Stimulated activated CD4-positive, alpha-beta T cell treated with anti-CD3 and anti-CD28 coated beads, Interleukin-1b, Interleukin-23, amount 100 ng/mL, for 24 hours (primary cell): ENCODE measurements at places on chromosomes 7 and 10.

DNA sequence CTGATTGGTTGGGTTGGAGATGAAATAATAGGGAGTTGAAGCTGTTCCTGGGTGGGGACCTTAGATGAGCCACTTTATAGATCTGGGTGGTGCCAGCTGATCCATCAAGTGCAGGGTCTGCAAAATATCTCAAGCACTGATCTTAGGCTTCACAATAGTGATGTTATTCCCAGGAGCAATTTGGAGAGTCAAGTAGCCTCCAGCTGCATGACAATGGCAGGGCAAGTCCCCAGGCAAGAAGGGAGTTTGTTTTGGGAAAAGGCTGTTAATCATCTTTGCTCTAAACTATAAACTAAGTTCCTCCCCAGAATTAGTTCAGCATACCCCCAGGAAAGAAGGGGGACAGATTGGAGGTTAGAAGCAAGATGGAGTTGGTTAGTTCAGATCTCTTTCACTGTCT lies 47.7 kb upstream of the WAPL start:
- DNase-seq, result no peak

DNA sequence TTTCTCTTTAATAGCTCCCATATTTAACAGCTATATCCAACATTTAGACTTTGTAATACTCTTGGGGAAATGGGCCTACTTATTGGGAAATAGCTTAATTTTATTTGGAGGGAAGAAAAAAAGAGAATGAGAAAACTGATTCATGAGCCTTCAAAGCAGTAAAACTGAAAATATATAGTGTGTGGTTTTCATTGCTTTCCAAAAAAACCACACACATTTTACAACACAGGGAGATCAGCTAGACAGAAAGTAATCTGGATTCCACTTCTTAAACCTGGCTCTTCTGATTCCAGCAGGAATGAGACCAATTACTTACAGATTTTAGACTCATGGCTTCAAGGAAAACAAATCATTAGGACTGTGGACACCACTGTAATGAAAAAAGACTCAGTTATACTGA lies 48.7 kb downstream of the CH25H start:
- DNase-seq, result no peak

DNA sequence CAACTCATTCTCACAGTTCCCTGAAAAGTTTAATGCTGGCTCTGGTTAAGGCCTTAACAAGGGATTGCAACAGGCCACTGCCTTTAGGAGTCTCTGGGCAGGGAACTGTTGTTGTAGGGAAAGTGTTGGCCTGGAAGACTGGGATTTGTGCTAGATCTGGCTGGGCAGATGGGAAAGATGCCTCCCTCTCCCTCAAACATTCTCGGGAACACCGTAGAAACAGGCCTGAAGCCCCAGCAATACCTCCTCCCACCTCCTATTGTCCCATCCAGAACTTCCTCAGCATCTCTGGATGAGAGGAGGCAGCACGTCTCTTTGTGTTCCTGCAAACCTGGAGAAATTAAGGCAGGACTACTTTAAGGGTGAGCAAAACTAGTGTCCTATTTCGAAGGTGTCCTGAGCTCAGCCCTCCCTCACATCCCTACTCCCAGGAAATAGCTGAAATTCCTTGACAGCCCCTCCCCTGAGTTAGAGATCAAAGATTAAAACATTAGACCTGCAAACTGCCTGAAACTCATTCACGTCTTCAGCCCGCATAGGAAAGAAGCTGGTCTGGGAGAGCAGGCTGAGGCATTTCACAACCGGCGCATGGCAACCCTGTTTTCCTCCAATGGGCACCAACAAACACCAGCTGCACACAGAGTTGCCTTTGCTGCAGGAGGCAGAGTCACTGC lies 10.9 kb upstream of the MAP3K8 start:
- DNase-seq, result no peak

DNA sequence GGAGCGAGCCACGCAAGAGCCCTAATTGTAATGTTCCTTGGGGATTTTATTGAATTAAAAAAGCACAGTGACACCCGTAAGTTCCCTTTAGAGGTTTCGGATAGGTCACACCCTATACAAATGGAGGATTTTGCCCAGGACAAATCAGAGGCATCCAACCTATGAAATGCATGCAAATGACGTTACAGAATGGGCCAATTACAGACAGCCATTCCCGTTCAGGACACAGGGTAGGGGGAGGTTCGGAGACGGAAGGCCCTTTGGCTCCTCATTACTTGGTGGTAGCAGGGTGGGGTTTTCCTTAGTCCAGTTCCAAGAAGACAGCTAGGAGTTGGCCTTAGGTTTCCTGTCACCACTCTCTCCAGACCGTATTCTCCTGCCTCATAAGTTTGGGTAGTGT lies 754.1 kb downstream of the IPMK start:
- DNase-seq, result no peak

GRCh38 chr7:48217753-48218152 lies 46.5 kb downstream of the ABCA13 start:
- no peak for DNase-seq

DNA sequence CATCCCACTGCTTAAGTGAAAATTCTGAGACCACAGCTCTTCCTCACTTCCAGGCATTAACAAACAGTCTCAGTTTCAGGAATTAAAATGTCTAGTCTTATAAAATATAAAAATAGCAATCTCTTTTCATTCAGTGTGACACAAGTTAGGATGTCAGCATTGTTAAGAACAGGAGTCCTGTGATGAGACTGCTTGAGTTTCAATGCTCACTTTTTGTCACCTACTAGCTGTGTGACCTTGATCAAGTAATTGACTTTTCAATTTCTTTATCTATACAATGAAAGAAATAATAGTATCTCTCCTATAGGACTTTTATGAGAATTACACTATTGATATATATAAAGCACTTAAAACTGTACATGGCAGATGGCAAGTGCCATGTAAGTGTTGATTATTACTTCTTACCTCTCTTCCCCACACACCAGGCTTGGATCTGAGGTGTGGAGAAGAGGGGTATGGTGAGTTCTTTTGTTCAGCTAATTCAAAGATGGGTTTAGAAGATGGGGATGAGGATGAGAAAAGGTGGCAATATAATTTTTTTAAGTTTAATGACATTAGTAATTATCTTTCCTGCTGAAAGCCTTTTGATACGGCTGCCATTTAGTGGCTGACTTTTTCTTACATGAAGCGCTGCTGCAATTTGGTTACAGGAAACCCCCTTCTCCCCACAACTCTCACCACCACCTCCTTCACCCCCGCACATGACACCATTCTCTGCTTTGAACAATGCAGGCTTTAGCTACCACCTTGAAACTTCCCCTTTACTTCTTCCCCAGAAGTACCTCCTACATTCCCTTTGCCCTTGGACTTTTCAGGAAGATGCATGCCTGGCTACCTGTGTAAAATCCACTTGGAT lies 20.8 kb upstream of the HYAL4 start:
- peak; percentile 20 for DNase-seq

DNA sequence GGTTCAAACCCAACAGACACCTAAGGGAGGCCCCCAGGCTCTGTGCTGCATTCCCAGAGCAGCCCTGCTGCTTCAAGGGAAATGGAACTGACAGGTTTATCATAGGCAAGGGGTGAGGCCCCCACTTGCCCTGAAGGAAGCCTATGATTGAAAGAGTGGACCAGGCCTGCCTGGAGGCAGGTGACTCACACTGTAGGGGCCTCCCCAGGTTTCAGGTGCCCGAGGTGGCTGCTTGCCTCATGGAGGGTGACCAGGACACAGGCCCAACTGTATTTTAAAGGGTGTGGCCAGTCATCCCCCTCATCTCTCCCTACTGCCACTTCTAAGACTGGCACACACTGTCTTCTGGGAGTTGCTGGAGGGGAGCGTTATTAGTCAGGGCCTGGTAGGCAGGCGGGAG lies 85.4 kb downstream of the ATXN7L1 start:
- DNase-seq, result no peak

GRCh38 chr7:1713502-1714484 lies 43.7 kb downstream of the ELFN1 start:
- no peak for DNase-seq

- no peak for DNase-seq
Observed at GRCh38 chr7:78253850-78254725, 455.5 kb downstream of the PHTF2 start.

DNA sequence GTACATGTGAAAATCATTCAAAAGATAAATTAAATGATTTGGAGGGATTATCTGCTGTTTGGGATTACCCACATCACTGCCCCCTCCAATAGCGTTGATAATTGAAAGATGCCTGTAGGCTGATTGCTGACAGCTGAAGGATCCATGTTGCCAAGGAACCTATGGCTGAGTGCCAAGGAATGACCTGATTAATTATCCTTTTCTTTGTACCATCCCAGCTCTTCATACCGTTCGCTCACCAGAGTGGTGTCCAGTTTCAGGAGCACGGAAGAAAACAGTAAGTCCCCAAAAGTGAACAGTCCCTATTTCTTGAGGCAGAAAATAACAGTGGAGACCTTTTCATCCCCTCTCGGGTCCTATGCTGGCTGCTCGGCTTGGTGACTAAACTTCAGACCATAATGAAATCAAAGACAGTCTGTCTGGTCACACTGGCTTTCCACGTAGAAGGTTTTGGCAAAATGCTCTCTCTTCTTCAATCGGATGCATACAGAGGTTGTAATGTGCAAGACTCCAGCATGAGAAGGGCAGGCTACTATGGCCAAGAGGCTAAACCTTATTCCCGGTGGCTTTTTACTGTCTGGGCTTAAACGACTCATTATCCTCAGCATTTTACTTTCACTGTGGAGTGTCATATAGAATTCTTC lies 108.8 kb downstream of the SPAG6 start:
- DNase-seq, result no peak

- DNase-seq, result no peak
Observed at GRCh38 chr7:22979861-22980260, 34.1 kb downstream of the HYCC1 start.

DNA sequence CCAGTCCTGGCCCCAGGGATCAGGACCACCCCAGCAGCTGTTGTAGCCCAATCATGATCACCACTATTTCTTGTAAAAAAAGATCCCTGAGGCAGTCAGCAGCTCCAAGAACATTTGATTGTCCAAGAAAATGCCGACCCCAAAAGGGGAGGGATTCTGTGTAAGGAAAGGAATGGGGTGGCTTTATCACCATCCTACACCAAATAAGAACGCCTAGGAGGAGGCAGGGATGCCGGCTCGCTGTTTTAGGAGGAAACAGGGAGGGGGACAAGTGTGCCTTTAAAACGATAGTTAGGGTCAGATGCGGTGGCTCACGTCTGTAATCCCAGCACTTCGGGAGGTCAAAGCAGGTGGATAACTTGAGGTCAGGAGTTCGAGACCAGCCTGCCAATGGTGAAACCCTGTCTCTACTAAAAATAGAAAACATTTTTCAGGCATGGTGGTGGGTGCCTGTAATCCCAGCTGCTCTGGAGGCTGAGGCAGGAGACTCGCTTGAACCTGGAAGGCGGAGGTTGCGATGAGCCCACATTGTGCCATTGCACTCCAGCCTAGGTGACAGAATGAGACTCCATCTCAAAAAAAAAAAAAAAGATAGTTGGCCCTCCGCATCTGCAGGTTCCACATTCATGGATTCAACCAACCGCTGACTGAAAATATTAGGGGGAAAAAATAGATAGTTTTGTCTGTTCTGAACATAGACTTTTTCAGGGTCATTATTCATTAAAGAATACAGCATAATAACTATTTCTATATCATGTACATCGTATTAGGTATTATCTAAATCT lies 63.6 kb downstream of the PDIA4 start:
- DNase-seq, result no peak

- DNase-seq, result no peak
Observed at GRCh38 chr10:130351466-130352290, 215.5 kb downstream of the GLRX3 start.

GRCh38 chr10:92045641-92046106 lies 122.1 kb downstream of the BTAF1 start:
- DNase-seq, result no peak

GRCh38 chr10:69295027-69295636 lies 16.8 kb downstream of the HK1 start:
- no peak for DNase-seq

GRCh38 chr7:51236470-51237132 lies 80.0 kb downstream of the COBL start:
- DNase-seq, result no peak
